HepG2 (cell line): ENCODE measurements at places on chromosomes 13 and 19. TPM values are rescaled to one million over a fixed set of nuclear protein-coding genes. Genes with fewer than 3 reads are reported as not detected.

GRCh38 chr19:3565139-3565538 is 7.6 kb upstream of the HMG20B start:
- DNase-seq: peak; percentile 46

- no peak for DNase-seq
These were observed 6.9 kb downstream of the IL4I1 start for GRCh38 chr19:49889687-49890348.

DNA sequence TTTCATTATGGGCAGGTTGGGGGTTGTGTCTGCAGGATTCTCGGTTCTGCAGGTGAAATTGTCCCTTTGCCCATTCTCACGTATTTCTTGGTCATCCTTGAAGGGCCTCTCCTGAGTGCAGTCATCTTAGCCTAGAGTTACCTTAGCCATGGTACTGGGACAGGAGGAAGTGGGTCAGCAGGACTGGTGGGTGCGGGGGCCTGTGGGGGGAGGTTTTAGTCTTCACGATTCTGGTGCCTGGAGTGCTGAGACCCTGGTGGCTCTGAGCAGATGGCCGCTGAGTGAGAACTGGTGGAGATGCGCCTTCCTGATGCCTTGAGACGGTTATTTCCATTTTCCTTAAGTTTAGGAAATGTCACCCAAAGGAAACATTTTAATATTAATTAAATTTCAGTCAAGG is 11.8 kb downstream of the COL4A2 start:
- no peak for DNase-seq

- DNase-seq: no peak
These were observed 929 bp upstream of the TNFSF13B start for GRCh38 chr13:108268466-108269112.

DNA sequence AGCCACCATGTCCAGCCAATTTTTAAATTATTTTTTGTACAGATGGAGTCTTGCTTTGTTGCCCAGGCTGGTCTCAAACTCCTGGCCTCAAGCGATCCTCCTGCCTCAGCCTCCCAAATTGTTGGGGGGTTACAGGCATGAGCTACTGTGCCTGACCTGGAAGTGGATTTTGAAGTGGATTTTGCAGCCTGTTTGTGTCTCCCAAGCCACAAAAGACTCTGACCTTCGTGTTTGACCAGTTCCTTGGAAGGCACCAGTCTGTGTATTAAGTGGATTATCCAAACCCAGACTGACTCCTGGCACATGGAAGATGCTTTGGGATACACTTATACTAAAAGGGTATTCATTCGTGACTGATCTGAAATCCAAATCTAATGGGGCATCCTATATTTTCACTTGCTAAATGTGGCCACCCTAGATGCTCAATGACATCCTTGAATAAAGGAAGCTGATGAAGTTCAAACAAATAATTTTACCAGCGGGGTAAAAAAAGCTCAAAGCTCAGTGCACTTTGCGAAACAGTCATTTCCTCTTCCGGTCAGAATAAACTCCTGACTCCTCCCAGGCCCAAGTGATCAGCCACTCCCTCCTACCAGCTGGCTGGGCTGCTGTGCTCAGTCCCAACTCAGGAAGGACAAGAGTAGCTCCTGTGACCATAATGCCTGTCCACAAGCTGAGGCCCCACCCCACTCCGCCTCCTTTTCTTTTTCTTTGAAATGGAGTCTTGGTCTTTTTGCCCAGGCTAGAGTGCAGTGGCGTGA is 32.6 kb upstream of the GATAD2A start:
- peak; percentile 90 for DNase-seq

Gene CGB8
- not detected in 2 replicates for polyA plus RNA-seq
